ENCODE measurements at places on chromosomes 5 and 9. TPM values are rescaled to one million over a fixed set of nuclear protein-coding genes. Genes with fewer than 3 reads are reported as not detected.
A peak's percentile ranks its signal among the peaks of the same experiment; 100 is the strongest.

Gene CCDC152
- 2.8 TPM for total RNA-seq

Gene EIF4E1B
- total RNA-seq: not detected

Gene C1QTNF2
- total RNA-seq: 0.25 TPM

Gene WDR31
- total RNA-seq: 0.71 TPM

DNA sequence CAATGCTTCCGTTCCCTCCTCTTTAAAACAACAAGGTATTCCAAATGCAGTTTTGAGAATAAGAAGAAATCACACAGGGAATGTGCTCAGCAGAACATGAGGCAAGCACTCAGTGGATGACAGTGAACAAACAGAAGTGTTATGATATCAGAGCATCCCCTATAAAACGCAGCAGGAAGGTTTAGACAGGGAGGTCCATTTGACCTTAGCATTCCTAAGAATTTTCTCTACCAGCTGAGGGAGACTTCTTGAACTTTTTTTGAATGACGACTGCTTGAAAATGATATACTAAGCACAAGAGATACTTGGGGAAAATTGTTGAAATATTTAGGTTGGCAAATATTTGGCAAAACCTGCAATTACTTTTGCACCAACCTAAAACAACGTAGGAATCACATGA lies 3.9 kb downstream of the AMACR start:
- DNase-seq: no peak

- DNase-seq: no peak
These were observed 290.3 kb downstream of the EBF1 start for GRCh38 chr5:158809310-158809850.

DNA sequence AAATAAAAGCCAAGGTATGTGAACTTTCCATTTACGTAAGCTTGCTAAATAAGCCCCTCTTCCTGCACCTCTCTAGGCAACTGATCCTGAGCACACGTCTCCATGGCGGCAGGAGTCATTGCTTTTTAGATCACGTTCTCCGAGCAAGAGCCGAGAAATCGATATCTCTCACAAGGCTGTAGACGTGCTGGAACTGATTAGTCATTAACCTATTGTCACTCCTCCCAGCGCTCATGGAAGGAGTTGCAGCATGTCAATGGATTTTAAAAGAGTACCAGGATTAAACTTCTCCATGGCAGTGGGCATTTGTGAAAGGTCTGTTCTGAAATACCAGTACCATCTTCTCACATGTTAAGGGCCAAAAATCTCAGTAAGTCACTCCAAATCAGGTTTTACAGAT lies 4.7 kb upstream of the ADCY2 start:
- no peak for DNase-seq

GRCh38 chr9:109817846-109818472 lies 38.0 kb downstream of the PALM2AKAP2 start:
- peak; percentile 93 for DNase-seq

DNA sequence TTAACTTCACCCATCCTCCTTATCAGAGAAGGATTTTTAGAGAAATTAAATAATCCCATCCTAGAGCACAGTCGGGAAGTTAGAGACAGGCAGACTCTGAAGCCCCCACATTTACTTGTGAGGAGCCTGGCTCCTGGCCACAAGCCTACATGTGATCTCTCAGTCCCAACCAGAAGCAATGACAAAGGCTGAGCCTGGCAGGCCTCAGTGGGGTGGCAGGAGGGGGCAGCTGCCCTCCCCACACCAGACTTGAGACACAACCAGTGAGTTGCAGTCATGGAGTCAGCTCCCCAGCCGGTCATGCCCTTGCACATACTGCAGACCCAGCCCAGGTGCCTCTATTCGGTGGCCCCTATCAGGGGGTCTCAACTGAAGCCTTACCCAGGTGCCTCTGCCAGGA lies 11.0 kb downstream of the NAIF1 start:
- DNase-seq: no peak

DNA sequence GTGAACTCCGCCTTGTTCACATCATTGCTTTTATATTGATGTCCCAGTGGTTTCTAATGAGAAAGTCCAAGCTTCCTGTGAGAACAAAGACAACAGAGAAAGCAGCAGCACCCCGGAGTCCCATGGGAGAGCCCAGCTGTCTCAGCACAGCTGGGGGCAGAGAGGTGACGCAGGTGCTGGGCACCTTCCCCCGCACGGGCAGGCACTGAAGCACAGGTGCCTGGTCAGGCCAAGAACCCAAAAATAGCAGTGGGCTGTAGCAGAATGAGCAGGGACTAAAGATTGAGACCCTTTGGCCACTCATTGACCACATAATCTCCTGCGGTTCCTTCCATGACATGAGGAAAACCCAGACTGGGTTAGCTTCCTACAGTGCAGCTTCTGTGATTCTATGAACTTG lies 18.8 kb downstream of the SRD5A1 start:
- DNase-seq: no peak

GRCh38 chr9:14315875-14316601 lies 2.1 kb upstream of the NFIB start:
- DNase-seq: no peak

DNA sequence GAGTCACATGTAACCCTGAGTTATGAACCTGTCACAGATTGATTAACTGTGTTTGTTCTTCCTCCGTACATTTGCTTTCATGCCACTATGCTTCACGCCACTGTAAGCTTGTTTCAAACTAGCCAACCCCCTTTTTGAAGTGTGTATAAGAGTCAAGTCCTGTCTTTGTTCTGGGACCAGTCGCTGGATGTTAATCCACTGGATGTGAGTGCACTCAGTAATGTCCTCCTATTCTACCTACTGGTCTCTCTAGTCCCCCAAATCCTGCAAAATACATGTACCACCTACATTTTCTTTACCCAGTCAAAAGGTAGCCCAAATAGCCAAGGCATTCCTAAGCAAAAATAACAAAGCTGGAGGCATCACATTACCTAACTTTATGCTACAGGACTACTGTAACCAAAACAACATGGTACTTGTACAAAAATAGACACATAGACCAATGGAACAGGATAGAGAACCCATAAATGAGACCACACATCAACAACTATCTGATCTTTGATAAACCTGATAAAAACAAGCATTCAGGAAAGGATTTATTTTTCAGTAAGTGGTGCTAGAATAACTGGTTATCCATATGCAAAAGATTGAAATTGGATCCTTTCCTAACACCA lies 1139.1 kb upstream of the SEMA6A start:
- peak; percentile 26 for DNase-seq

- peak; percentile 74 for DNase-seq
These were observed 508.0 kb downstream of the GADD45G start for GRCh38 chr9:90112788-90113187.
